Thymus (tissue), 14 donors: ENCODE measurements at places on chromosomes 13 and 19. TPM values are rescaled to one million over a fixed set of nuclear protein-coding genes. Genes with fewer than 3 reads are reported as not detected.

DNA sequence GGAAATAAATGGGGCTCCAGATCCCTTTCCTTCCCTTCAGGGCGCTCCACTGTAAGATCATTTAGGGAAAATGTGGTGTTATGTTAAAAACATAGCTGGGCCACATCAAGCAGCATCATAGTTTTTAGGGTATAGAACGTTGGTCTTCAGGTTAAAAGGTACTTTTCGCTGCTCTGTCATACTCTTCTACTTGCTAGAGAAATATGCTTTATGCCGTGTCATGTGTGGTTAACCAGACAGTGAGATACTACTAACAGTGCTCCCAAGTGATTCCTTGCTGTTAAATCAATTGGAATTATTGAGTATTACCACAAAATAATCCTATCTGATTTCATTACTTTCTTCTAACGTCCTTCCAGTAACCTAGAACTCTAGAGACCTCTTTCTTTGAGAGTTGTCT lies 1.1 kb upstream of the NDFIP2 start:
- DNase-seq, result no peak

DGKH gene
- total RNA-seq, result 5.3 TPM

DHDH gene
- total RNA-seq, result 0.28 TPM

DNA sequence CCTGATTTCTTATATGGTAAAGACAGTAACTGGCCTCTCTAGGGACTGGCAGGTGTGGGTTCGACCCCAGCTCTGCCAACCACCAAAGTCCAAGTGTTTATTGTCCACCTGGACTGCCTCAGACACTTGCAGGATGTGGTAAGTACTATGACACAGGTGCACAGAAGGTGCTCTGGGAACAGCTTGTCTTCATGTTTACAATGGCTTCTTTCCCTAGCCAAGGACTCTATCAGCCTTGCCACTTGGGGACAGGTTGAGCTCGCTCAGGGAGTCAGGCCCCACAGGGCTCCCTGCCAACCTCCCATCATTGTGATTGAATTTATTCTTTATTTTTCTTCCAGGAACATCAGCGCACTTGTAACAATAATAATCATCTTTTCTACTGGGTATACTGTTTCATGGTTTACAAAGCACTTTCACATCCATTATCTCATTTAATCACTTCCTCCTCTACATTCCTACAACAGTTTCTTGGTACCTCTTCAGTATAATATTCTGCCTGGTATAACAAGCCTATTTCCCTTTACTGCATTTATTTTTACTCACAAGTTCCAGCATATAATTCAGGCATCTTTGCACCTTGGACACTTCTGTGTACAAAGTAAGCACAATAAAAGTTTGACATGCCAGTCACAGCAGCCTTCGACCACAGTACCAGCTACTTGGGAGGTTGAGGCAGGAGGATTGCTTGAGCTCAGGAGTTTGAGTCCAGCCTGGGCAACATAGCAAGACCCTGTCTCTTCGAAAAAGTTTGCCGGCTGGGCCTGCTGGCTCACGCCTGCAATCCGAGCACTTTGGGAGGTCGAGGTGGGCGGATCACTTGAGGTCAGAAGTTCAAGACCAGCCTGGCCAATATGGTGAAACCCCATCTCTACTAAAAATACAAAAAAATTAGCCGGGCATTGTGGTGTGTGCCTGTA lies 24.2 kb upstream of the GATAD2A start:
- no peak for DNase-seq

- no peak for DNase-seq
These were observed 226.6 kb downstream of the MZT1 start for GRCh38 chr13:72500851-72501250.

TRPC4 gene
- total RNA-seq, result 0.19 TPM

DNA sequence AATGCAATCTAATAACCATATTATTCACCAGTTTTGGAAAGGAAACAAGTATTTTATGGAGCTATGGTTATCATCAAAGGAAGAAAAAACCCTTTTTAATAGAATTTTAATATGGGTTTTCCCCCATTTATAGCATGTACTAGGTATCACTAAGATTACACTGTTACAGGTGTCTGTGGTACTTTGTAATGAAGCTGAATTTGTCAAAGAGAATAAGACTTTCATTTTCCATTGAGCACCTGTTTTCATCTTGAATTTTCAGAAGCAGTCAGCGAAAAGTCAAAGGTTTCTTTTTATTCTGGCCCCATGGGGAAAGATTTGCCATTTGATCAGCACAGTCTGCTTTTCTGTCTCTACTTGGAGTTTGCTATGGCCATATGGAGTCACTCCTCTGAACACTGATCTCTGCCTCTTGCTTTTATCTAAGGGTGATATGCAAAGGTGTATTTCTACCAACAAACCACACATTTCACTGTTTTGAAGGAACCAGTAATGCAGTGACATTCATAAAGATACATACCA lies 590.0 kb downstream of the DCT start:
- DNase-seq, result no peak
